H7 (cell line): ENCODE measurements at places on chromosomes 16 and 17.

DNA sequence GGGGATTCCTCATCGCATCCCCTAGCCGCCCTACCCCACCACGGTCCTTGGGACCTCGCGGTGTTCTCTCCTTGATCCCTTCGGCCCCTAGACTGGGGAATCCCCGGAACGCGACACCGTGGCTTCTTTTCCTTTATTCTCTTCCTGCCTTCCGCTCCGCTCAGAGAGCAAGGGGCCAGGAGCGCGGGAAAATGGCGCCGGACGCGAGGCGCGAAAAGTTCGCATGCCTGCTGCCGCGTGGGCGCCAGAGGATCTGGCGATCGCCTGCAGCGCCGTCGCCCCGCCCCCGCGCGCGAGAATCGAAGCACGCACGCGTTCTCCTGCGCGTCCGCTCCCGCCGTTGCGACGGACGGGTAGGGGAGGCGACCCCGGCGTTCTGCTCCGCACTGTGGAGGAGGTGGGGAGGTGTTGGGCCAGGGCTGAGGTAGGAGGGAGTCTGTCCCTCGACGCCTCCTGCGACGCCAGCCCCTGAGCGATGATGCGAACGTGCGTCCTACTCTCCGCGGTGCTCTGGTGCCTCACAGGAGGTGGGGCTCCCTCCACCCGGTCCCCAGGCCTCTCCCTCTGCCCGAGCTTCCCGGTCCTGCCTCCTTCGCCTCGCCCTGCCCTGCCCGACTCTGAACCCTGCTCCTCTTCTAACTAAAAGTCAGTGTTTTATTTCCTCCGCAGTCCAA, at the start of gene ZPBP2:
TSS of gene ZPBP2 (plus strand) at position 323 of the 674 bp plus-strand sequence. CDS start at position 476, 153 bp downstream.
- peak; percentile 23 for DNase-seq

- DNase-seq = no peak
Observed at GRCh38 chr17:39622380-39623006, 4.3 kb upstream of the PPP1R1B start.

DNA sequence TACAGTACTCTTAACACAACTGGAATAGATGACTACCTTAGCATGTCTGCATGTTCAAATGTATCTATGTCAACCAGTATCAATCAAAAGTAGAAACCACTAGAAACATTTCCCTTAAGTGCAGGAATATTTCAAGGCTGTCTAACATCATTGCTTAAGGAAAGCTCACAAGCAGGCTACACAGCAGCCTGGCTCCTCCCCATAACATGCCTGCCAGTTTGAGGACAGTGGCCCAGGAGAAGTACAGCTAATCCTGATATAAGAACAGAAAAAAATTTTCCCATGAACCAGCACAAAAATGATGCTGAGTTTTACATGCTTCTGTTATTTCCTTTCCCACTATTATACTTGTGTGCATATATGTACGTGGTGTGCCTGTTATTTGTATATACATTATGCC, 175.1 kb downstream of the MYO1D start:
- no peak for DNase-seq

DNA sequence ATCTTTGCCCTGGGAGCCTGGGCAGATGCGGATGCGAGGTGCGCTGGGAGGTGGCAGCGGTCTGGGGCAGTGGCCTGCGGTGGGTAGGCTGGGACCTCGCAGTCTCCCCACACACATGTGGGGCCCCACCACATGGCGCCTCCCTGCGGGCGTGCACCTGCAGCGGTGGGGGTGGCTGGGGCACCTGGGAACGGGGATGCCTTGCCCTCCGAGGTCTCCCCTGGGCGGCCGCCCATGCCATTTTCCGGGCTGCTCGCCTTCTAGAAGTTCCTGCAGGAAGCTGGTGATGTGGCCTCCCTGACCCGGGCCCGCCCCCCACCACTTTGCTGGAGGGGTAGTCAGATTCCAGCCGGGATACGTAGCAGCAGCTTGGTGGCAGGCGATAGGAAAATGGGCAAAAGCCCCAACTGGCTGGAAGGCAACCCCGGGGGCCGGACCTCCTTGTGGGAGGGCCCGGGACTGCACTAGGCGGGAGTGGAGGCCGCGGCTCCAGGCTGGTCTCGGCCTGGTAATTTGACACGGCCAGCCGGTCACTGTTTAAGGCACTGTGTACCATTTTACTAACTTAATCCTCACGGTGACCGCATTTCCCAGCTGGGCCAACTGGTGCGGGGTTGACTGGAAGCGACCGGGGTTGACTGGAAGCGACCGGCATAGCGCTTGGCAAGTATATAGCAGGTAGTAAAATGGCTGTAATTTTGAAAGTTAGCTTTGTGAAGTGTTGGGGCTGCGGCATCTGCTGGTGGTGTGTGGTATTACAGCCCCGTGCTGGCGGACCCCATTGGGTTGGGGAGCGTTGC, 38.5 kb downstream of the IGF2BP1 start:
- DNase-seq = peak; percentile 94

DNA sequence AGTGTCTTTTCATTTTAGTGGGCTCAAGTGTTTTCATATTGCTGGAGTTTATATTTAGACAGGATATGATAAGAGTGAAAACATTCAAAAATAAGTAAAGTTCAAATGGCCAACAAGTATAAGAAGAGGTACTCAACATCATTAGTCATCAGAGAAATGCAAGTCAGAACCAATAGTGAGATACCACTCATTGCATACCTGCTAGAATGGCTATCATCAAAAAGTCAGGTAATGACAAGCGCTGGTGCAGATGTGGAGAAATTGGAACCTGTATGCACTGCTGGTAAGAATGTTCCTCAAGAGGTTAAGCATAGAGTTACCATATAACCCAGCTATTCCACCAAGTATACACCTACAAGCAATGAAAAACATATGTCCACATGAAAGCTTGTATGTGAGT, 87.8 kb downstream of the WNT3 start:
- DNase-seq = no peak

GRCh38 chr16:73176577-73177013, 128.7 kb upstream of the ZFHX3 start:
- DNase-seq = peak; percentile 20

- no peak for DNase-seq
Observed at GRCh38 chr17:63430223-63430622, 15.9 kb downstream of the CYB561 start.

DNA sequence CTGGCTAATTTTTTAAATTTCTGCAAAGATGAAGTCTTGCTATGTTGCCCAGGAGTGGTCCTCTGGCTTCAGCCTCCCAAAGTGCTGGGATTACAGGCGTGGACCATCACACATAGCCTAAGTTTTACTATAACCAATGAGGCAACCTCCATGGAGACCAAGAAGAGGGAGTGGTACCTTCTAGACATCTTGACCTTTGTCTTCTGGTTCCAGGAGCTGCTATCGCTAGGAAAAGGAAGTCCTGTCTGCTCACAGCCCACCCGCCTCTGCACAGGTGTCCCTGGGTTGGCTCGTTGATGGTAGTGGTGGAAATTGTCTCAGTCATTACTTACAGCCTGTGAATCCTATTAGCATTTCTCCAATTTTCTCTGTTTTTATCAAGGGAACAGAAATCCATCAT, 169.7 kb downstream of the PRKCA start:
- no peak for DNase-seq

GRCh38 chr17:65536573-65537342, 24.7 kb downstream of the AXIN2 start:
- peak; percentile 47 for DNase-seq

DNA sequence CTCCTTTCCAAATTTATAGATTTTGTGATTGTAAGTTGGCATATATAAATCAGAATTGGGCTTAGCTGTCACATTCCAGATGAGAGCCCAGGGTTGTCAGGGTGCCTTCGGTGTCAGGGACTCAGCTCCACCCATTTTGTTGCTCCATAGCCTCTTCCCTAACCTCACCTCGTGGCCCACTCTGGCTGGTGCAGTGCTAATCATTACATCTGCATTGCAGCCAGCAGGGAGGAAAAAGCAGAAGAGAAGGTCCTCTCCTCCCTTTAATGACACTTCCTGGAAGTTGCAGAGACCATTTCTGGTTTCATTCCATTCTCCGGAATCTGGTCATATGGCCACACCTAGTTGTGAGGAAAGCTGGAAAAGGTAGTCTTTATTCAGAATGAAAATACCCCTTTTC, 113.3 kb downstream of the CCT6B start:
- peak; percentile 49 for DNase-seq

GRCh38 chr16:71373073-71373472, 14.6 kb downstream of the CALB2 start:
- DNase-seq = no peak

GRCh38 chr17:48160177-48161081, 52.9 kb downstream of the SNX11 start:
- DNase-seq = peak; percentile 75

DNA sequence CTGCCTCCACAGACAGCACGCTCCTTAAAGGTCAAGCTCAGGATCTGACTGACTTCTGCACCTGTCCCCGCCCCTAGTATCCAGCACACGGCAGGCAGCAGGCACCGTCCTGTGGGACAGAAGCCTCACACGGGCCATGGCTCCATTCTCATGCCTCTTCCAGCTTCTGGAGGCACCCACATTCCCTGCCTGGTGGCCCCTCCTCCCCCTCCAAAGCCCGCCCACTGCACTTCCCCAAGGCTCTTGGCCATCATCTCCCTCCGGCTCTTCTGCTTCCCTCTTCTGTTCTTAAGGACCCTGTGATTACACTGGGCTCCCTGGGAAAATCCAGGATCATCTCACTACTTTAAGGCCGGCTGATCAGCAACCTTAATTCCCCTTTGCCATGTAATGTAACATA, 3.5 kb downstream of the CANT1 start:
- DNase-seq = peak; percentile 25

DNA sequence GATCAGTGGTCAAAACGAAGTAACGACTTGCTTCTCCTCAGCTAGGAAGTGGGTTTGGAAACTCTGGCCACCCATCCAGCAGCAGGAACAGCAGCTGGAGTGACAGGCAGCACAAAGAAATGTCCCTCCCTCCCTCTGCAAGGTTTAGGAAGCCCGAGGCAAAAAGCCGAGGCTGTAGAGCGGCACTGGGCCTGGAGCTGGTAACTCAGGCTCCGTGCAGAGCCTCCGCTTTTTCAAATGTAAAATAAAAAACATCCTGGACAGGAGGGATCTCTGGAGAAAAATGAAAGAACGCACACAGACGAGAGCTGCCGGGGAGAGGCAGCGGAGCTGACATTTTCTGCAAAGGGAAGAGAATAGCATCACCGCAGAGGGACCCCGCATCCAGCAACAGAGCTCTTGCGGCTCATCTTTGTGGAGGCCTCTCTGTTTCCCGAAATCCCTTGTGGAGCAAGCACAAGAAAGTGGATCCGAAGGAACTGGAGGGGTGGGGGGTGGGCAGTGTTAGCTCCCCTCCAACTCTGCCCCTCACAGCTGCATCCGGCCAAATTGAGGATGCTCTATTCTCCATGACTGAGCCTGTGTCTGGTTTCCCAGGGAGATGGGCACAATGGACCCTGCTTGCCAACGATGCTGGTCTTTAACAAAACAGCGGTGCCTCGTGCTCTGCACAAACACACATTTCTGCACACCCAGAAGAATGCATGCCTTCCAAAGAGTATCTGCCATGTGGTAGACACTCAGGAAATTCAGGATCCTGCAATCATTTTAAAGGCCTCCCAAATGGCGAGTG, 335.5 kb upstream of the ZFHX3 start:
- DNase-seq = peak; percentile 22
